A172 (cell line): ENCODE measurements at places on chromosomes 5 and 9.

DNA sequence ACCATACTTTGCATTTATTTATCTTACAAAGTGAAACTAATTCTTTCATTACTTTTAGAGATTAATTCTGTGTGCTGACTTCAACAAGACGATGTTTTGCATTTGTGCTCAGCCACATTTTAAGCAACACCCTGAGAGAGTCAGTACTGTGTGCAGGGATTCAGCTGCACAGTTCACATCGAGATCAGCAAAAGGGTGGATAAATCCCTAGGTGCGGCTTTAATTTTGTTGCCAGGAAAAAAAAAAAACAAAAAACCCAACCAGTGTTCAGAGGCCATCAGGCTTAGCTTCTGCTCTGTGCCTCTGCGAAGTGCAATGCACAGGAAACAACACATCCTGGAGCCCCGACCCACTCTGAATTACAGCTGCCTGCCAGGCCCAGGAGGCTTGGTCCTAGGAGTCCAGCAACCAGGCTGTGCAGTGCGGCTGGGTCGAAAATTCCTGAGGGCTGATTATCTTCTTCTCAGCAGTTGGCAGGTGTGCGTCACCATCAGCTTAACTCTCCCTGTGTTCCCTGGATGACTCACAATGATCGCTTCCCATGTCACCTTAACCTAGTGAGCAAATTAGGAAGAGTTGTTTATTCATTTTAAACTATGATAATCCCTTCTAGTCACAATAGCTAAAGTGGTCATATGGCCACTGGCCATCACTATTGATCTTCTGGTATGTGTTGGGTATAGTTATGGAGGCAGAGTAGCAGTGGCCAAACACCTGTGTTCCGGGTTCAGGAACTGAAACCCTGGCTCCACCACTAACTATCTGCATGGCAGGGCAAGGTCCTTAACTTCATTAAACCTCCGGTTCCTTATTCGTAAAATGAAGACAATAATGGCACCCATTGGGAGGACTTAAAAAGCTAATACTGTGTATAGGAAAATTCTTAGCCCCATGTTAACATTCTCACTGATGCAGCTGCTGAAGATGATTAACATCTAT lies 31.2 kb upstream of the NDUFB6 start:
- peak; percentile 96 for DNase-seq

- DNase-seq = no peak
Measured at GRCh38 chr9:21803649-21804048, 1.2 kb downstream of the MTAP start.

DNA sequence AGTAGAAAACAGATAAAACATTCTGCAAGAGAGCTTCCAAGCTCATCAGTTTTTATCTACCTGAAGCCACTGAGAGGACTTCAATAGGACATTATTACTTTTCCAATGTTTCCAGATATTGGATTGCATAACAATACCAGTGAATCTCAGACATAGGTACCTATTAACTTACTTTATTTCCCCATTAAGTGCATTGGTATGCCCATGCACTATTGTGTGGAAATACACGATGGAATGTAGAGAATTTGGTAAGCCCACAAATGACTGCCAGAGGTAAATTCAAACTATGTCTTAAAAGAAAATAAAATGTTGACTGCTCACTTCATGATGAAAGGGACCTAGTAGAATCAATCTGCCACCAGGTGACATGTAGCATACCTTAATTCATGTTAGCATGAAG lies 48.1 kb upstream of the PRR16 start:
- no peak for DNase-seq

- DNase-seq = no peak
Measured at GRCh38 chr5:157828105-157828943, 30.6 kb downstream of the CLINT1 start.

DNA sequence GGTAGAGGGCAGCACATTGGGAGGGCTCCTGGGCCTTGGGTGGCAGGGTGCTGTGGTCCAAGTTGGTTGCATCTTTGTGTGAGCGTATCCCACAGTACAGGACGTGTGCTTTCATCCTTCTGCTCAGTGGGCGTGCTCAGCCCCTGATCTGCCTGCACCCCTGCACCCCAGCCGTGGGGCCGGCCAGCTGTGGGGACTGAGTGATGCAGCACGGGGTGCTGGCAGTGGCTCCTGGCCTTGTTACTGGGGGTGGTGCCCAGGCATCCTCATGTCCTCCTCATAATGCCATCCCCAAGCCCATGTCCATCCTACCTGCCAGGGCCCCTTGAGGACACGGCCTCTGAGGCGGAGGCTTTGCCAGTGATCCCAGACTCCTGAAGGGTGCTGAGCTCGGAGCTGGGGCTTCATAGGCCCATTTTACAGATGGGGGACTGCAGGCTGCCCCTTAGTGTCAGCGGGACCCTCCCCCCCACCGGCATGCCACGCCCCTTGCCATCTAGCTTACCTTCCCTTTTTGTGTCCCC lies 100.7 kb downstream of the PHF2 start:
- no peak for DNase-seq

GRCh38 chr5:4453655-4454054 lies 686.5 kb upstream of the ADAMTS16 start:
- no peak for DNase-seq

DNA sequence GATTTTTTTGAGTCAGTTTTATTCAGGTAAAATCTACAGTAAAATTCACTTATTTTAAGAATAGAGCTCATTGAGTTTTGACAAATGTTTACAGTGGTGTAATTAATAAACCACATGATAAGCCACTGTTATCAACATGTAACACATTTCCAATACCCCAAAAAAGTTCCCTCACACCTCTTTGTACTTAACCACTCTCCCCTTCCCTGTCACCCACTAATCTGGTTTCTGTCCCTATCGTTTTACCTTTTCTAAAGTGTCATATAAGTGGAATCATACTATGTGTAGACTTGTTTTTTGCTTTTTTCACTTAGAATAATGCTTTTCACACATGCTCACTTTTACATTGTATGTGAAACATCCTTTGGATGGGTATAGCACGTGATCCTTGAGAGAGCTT lies 127.2 kb downstream of the KDM4C start:
- no peak for DNase-seq

- DNase-seq = no peak
Measured at GRCh38 chr9:109002141-109002540, 11.2 kb downstream of the CTNNAL1 start.

DNA sequence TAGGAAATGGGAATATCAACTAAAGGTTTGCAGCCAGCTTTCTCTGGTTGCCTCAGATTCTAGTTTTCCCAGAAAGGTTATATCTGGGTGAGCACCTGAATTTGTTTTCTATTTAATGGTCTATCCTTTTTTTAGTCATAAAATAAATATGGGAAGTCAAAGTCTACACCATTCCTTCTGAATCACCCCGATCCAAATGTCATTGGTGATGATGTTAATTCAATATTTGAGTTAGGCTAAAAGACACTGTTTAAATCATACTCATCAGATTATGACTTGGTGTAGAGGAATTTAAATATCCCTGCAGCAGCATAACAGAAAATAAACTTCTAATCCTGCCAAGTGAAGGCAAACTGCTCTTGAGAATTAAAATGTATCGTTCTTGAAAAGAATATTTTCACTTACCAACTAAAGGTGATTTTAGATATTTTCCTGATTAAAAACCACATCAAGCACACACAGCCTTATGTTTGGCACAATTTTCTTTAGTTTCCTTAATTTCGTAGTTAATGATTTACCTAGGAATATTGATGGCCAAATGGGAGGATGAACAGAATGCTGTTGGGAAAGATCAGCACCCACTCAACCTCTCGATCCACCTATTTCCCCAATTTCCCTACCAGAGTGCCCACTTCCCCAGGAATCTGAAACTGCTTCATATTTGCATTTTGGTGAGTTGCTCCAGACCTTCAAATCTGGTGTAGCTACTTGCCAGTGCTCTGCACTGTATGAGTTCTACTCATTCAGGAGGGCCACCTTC lies 103.1 kb upstream of the TSLP start:
- DNase-seq = no peak

- no peak for DNase-seq
Measured at GRCh38 chr5:157347301-157348048, 81.6 kb downstream of the CYFIP2 start.

- peak; percentile 24 for DNase-seq
Measured at GRCh38 chr5:137561608-137562007, 62.5 kb upstream of the SPOCK1 start.

DNA sequence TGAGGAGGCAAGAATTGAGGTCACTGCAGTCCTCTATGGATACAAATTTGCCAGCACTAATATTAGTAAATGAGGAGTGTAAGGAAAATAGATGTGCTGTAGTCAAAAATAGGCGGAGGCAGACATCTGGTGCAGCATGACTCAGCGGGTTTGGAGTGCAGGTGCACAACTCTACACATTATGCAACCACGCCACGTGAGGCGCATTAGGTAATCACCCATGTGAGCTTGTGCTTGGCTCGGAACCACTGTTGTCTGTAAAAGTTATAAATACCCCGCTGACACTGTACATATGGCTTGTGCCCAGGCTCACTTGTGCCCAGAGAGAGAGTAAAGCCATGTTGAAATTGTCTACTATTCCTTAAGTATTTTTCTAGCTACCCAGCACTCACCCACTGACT lies 623.5 kb upstream of the NUDT12 start:
- peak; percentile 95 for DNase-seq
